ENCODE measurements at places on chromosomes 1 and 21. TPM values are rescaled to one million over a fixed set of nuclear protein-coding genes. Genes with fewer than 3 reads are reported as not detected.

NCAM2 gene
- total RNA-seq: 4.4 TPM

PTCH2 gene
- total RNA-seq: 0.40 TPM

CD48 gene
- 2.4 TPM for total RNA-seq

DENND2C gene
- total RNA-seq: 4.2 TPM

ATP6V1G3 gene
- not detected for total RNA-seq

KIF26B gene
- total RNA-seq: 3.1 TPM

S100A16 gene
- 42.2 TPM for total RNA-seq

G0S2 gene
- 594 TPM for total RNA-seq

DDR2 gene
- total RNA-seq: 26.1 TPM

SIK1 gene
- total RNA-seq: 8.0 TPM

DNA sequence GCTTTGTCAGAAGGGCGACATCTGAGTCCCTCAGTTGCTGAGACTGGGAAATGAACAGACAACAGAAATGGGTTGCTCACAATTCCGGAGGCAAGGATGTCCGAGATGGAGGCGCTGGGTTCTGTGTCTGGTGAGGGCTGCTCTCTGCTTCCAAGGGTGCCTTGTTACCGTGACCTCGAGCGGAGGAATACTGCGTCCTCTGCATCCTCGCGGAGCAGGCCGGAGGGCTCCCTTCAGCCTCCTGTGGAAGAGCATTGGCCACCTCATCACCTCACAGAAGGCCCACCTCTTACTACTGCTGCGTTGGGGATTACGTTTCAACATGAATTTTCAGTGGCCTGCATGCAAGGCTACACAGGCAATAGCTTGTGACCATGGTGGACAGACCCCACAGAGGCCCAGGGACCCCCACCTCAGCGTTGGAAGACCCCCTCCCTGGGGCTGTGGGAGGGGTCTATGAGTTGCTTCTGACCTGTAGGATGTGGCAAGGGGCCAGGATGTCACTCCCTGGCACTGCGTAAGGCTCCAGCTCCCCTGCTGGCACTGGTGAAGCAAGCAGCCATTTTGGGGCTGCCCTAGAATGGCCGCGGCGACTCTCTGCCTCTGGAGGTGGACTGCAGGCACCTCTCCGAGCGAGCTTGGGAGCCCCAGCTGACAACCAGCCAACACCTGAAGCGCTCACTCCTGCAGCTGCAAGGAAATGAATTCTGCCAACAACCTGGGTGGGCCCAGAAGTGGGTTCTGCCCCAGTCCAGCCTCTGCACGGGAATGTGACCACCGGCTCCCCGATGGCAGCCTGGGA lies 36.3 kb upstream of the COL6A1 start:
- no peak for DNase-seq

DNA sequence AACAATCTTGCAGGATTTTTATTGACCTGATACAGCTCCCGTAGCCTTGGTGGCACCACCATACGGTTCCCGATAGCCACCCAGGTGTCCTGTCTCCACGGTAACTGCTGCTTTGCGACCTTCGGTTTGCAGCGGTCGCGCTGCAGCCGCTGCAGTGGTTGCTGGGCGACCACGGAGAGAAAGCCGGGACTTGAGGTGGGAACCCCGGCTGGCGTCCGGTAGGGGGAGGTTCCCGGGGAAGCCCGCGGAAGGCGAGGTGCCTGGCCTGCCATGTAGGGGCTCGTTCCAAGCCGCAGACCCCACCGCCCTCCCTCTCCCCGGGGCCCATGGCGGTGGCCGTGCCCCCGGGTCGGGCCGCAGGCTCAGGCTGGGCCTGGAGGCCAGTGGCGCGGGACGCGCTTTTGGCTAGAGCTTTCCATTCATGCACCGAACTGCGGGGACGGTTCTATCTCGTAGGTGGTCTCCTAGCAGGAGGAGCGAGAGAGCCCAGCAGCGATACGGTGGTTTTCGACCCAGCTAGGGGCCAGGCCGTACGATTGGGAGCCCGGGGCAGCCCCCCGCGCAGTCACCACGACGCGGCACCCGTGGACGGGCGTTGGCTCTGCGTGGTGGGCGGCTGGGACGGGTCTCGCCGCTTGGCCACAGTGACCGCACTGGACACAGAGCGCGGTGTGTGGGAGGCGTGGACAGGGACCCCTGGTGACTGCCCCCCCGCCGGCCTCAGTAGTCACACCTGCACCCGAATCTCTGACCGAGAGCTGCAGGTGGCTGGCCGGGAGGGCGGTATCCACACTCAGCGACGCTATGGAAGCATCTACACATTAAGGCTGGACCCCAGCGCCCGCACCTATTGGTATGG lies at the start of gene KLHDC9:
TSS of gene KLHDC9 (plus strand) at position 152 of the 859 bp plus-strand sequence. CDS start at position 327, 175 bp downstream.
- peak; percentile 81 for DNase-seq

GRCh38 chr1:158002631-158003405 lies 9.4 kb downstream of the KIRREL1 start:
- no peak for DNase-seq

- no peak for DNase-seq
These were observed 12.8 kb upstream of the S100A2 start for GRCh38 chr1:153578490-153578889.

DNA sequence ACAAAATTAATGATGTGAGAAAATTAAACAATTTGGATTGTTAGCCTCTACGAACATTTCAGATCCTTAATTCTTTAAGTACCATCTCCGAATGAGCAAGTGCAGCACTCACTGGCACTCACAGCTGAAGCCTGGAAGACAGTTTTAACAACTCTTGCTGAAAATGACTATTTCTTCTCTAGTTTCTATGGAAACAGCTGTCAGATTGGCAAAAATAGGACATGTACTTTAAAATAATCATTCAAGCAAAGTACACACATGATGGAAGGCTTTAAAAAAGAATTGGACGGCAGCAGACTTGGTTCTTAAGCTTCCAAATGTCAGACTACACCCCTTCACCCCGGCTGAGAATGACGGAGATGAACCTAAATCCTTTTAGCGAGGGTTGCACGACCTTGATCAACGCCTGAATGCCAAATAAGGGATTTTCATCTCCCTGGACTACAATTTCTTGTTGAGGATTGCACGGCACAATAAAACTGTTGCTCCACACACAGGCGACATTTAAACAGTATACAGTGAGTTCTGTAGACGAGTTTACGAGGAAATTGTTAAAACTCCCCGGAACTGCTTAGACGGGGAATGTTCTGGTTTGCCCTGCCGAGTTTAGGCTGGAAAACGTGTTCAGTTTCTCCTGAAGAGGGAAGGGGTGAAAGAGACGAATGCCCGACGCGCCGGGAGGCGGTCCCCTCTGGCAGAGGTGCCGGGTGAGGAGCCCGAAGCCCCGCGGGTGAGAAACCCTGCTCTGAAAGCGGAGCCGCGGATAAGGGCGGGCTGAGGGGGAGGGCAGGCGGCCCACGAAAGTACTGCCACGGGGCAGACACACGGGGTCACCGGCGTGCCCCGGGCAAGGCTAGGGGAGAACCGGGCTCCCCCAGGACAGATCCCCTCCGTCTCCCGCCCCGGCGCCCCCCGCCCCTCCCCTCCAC lies 671 bp downstream of the OMA1 start:
- DNase-seq: peak; percentile 89

- no peak for DNase-seq
These were observed 31.3 kb downstream of the SLC1A7 start for GRCh38 chr1:53111073-53111556.

DNA sequence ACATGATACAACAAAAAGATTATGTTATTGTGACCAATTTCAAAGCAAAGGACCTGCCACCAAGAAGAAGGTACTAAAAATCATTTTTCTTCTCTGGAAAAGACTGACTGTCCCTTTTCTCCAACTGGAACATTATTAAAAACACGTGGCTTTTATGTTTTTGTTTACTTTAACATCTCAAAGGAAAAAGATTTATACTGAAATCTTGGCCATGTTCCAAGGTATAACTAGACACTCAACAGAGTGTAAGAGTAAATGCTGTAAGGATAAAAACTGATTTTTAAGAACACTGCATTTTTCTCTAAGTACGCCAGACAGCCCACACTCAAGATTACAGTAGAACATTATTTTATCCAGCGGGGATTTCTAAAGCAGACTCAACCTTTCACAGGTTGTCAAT lies 62.1 kb downstream of the BRWD1 start:
- DNase-seq: no peak

- DNase-seq: no peak
These were observed 78.0 kb upstream of the HOOK1 start for GRCh38 chr1:59736744-59737143.

DNA sequence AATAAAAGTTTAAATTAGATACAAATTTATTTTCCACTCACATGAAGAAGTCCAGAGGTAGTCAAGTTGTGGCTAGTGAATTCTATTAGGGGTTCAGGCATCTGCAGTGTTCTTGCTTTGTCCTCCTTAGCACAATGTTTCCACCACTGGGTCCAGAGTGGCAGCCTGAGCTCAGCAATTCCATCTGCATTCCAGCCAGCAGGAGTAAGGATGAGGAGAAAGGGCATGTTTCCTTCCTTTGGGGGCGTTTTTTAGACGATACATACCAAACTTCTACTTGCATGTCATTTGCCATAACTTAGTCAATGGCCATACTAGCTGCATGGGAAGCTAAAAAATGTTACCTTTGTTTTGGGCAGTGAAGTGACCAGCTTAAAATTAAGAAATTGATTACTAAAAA lies 98.5 kb upstream of the VANGL1 start:
- no peak for DNase-seq

- no peak for DNase-seq
These were observed 766.5 kb upstream of the B3GALT2 start for GRCh38 chr1:193952778-193953374.

DNA sequence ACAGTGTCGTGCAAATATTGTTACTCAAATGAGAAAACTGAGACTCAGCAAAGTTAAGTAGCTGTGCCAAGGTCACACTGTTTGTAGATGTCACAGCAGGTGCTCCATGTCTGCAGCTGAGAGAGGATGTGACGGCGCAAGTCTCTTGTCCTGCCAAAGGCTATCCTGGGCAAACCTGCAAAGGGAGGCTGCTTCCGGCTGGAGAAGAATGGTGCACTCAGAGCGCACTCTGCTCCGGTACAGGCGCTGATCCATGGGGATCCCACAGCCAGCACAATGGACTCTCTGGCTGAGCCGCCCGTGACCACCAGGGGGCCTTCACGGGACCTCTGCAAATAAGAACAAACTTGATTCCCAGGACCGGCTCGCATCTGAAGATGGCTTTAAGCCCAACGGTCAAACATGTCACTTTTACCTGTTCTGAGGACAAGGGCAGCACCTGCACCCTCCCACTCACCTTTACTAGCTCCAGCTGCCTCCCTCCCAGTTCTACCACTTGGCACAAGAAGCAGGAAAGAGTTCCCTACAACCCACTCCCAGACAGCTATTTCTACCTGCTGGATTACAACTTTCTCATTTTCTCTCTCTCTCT lies 21.9 kb downstream of the RD3 start:
- DNase-seq: peak; percentile 89

DNA sequence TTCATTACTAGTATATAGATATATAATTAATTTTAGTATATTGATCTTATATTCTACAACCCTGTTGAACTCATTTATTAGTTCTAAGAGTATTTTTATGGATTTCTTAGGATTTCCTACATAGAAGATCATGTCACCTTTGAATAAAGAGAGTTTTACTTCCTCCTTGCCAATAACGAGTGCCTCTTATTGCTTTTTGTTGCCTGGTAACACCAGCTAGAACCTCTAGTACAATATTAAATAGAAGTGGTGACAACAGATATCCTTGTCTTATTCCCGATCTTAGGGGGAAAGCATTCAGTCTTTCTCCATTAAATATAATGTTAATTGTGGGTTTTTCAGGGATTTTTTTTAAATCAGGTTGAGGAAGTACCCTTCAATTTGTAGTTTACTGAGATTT lies 40.8 kb downstream of the WNT2B start:
- DNase-seq: no peak

DNA sequence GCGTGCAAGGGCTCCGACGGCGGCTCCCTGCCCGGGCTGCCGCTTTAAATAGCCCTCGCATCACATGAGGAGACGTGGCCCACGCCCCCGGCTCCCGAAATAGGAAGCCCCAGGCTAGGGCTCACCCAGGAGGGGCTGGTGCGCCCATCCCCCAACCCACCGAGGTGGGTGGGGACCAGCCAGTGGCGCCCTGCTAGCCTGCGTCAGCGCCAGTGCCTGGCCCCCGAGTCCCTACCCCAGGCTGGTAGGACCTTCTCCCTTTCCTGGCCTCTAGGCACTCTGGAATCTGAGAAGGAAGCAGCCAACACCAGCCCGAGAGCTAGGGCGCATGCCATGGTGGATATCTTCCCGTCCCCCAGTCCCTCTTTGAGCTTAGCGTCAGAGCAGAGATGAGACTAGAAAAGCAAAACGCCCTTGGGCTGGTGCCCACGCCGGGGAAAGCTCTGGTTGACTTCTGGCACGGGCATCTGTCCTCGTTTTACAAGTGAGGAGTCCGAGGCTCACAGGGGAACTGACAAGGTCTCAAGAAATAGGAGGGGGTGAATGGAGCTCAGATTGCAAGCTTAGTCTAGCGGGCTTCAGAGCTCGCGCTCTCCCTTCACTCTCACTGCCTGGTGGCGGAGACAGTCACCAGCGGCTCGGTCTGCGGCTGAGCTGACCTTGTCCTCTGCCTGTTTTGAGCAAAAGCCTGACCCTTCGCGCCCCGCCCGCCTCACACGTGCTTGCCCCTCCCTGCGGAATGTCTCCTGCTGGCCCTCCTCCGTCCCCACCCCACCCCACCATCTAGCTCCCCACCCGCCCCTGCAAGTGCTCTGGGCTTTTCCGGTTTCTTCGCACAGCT lies at the start of gene FABP3:
TSS of gene FABP3 (minus strand) at position 21 of the 841 bp plus-strand sequence. CDS start 62 bp downstream, outside the sequence.
- DNase-seq: peak; percentile 93

GRCh38 chr1:223831755-223832636 lies 13.8 kb downstream of the TP53BP2 start:
- DNase-seq: no peak

DNA sequence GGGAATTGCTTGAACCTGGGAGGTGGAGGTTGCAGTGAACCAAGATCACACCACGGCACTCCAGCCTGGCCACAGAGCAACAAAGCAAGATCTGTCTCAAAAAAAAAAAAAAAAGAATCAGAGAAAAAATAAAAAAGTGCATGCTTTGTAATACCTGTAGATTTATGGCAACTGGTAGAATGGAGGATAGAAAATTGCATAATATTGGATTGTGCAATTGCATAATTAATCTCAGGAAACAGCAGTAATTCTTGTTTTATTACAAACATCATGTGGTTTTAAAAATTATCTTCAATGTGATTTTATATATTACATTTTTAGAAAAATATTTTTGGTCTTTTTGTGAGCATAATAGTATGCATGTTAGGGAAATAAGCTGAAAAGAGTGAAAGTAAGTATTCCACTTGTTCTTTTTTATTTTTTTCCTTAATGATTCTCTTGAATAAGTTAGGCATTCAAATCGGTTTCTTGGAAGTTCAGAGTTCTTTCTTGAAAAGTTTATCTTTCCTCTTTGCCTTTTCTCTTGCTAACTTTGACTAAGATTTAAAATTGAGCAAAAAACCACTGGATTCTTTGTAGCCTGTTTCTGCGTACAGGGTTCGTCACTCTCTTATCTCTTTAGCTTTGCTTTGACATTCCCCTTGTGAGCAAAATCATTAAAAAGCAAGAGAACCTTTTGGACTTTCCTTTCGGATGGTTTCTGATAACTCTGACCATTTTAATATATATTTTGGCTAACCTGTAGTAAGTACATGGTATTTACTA lies 127.5 kb upstream of the ADAMTS5 start:
- no peak for DNase-seq

- no peak for DNase-seq
These were observed 13.5 kb downstream of the FOXO6 start for GRCh38 chr1:41374711-41375110.

All from left ventricle myocardium superior (tissue), 1 donor.